Stimulated activated CD8-positive, alpha-beta memory T cell treated with anti-CD3 and anti-CD28 coated beads, Interleukin-4, amount 100 ng/mL, for 1 hour (primary cell): ENCODE measurements at places on chromosomes 7 and 10.

DNA sequence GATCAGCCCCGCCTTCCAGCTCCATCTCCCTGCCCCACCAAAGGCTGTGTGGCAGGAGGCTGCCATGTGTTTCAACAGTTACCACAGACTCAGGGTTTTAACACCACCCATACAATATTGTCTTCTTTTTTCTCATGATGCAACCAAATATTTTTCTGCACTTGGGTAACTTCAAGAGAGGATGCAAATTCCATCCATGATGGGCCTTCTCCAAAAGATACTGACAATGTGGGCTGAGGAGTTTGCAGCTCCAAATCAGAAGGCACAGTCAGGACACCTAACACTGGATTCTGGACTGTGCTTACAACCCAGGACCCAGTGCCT lies 347.9 kb downstream of the GRID1 start:
- DNase-seq, result no peak

- no peak for DNase-seq
Measured at GRCh38 chr10:9792181-9792580, 1225.5 kb upstream of the CELF2 start.

DNA sequence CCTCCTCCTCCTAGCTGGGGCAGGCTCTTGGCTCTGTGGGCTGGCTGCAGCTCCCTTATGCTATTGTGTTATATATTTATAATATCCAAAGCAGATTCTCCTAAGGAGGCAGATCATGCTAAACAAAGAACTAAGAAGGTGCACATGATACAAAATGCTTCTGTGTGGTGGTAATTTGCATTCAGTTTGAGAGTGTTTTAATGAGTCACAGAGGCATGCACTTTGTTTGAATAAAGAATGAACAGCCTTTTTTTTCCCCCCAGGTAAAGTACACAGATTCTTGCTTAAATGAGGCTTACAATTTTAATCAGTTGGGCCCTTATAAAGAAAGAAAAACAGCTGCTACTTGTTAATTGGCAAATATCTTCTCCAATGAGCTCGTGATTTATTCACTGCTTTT lies 95.0 kb downstream of the FANK1 start:
- no peak for DNase-seq

- no peak for DNase-seq
Measured at GRCh38 chr7:70325509-70326101, 727.3 kb downstream of the AUTS2 start.

- no peak for DNase-seq
Measured at GRCh38 chr7:23654508-23654907, 25.5 kb upstream of the FAM221A start.

- DNase-seq, result no peak
Measured at GRCh38 chr10:133215586-133215985, 14.4 kb upstream of the UTF1 start.

GRCh38 chr7:38000272-38000671 lies 79.8 kb downstream of the EPDR1 start:
- DNase-seq, result no peak

- no peak for DNase-seq
Measured at GRCh38 chr7:43313628-43314378, 201.4 kb downstream of the HECW1 start.

GRCh38 chr7:16637379-16637778 lies 8.2 kb downstream of the ANKMY2 start:
- DNase-seq, result no peak

GRCh38 chr7:157403646-157404401 lies 67.0 kb downstream of the DNAJB6 start:
- DNase-seq, result no peak

- DNase-seq, result no peak
Measured at GRCh38 chr10:72310241-72310633, 36.5 kb downstream of the DDIT4 start.

- no peak for DNase-seq
Measured at GRCh38 chr10:88104223-88104622, 240.8 kb downstream of the PTEN start.

- no peak for DNase-seq
Measured at GRCh38 chr7:135257-135653, 57.1 kb upstream of the FAM20C start.

DNA sequence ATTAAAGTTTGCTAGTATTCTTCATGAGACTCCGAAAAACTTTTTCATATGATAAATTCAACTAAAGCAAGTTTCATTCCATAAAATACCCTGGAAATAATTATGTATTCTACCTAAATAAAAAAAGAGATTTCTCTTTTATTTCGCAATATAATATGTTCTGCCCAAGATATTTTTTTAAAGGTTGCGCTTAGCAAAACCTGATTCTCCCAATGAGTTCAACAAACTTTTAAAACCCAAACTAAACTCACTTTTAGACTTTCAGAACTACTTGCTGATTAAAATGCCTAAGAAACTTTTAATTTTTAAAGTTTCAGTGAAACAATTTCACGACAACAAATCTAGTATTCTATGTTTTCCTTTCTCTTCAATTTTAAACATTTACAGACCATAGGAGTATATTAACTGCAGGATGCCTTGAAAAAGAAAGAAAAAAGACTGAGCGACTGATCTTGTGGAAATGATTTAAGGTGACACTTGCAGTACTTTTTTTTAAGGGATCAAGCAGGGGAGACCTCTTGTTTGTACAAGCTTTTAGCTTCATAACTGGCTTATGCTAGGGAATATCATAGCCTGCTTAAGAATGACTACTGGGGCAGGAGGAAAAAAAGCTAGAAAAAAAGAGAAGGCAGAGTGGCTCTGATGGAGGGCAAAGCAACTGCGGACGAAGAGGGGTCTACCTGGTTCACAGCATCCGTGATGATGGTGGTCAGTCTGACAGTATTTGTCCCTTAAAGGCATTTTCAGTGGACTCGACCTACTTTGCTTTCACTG lies 1.5 kb downstream of the ZNF800 start:
- DNase-seq, result no peak

- DNase-seq, result no peak
Measured at GRCh38 chr7:129041142-129042085, 13.5 kb downstream of the TNPO3 start.

GRCh38 chr7:7851381-7851780 lies 117.2 kb upstream of the GLCCI1 start:
- no peak for DNase-seq

DNA sequence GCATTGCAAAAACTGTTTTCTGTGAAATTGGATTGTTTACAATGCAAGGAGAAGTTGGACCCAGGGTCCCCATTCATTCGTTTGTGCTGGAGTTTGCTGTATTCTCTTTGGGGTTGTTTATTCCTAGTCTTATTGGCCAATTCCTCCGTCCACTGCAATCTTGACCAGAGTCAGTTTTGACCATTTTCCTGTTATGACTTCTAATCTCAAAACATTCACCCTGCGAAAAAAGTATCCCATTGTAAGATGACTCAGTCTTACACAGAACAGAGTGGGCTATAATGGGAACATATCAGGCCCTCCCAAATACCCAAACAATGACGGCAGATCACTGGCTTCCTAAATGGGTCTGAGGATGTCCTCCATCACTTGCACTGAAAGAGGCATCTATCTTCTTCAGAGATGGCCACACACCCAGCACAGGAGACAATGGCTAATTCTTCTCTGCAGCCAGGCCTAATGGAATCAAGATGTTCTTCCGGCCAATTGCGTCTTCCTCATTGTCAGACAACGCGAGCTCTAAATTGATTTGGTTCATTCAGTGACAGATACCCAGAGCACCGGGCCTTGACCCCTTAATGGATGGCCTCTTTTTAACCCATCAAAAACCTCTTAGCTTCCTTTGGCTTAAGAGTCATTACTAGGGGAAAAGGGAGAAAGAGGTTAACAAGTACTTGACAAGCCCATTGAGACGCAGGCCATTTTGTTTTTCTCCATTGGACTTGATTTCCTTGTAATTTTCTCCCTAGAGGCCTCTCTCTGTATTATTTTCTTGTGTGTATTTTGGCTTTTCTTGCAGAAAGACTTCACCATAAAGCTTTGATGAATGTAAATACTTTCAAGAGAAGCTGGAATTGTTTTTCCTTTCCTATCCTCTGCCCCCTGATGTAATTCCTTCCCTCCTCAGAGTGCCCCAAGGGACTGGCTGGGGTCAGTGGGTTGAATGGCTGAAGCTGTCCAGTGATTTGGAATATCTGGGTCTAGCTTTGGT lies 129.6 kb downstream of the PRPF18 start:
- no peak for DNase-seq

GRCh38 chr10:118590334-118590733 lies 5.1 kb downstream of the PRLHR start:
- no peak for DNase-seq

- no peak for DNase-seq
Measured at GRCh38 chr7:36309716-36310115, 79.9 kb upstream of the ANLN start.

GRCh38 chr7:151226560-151226874 lies 488 bp downstream of the ABCF2 start:
- DNase-seq, result no peak

DNA sequence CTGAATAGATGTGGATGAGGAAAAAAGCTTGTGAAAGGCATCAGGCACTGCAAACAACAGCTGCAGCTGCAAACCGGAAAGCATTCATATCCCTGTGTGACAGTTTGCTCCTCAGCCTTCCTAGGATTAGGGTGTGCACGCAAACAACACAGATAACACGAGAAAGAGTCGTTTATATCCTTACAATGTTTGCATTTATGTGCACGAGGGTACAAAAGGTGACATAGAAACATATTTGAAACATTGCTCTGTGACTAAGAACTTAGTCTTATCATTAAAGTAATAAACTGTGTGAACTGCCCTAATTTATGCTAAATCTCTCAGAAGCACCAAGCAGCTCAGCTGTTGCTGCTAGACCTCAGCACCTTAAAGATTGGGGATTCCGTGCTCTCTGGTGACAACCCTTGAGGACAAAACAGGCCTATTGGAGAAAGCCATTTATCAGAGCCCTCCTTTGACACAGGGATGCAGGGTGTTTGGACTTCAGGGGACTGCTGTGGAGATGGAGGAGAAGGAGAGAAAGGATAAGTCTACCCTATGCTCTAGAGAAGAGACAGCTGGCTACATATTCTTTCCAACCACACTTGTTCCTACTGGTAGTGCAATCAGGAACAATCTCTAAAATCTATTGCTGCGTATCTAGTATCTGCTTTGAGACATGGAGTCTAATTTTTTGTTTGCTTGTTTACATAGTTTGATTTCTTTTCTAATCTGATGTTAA lies 176.2 kb downstream of the GNAT3 start:
- no peak for DNase-seq

DNA sequence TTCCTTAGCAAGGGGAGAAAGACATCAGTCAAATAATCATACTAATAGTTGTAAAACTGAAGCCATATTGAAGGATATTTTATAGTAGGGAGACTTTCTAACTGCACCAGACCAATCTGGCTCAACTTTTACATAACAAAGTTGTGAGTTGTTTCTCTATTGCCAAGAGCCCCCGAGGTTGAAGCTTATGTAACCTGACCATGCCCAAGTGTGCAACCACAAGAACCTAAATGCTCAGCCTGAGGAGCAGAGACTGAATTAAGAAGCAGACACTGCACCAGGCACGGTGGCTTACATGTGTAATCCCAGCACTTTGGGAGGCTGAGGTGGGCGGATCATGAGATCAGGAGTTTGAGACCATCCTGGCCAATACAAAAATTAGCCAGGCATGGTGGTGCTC lies 77.3 kb upstream of the ARMC3 start:
- no peak for DNase-seq

- DNase-seq, result no peak
Measured at GRCh38 chr10:61140765-61141392, 196.9 kb upstream of the RHOBTB1 start.

GRCh38 chr7:36777062-36777461 lies 52.8 kb upstream of the AOAH start:
- DNase-seq, result no peak

DNA sequence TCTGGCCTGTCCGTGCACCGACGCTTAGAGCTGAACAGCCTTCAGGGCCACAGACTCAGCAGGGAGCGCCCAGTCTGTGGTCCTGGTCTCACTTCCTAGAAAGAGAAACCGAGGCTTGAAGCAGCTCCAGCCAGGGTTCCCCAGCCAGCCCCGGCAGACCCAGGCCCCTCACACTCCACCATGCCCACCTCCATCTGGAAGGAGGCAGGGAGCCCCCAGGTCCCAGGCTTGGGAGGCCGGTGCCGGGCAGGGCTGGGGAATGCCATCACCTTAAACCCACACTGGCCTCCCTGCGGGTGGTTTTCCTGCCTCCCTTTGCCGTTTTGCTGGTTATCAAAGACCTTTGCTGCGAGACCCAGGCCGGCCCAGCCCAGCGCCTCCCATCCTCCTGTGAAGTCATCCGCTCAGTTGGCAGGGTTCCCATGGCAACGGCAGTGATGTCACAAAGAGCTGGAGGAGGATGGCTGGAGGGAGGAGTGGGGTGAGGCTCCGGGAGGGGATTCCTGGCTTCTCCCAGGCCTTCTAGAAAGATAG lies 24.0 kb downstream of the ELFN1 start:
- DNase-seq, result no peak

- DNase-seq, result no peak
Measured at GRCh38 chr10:25465582-25466372, 291.0 kb downstream of the GPR158 start.

DNA sequence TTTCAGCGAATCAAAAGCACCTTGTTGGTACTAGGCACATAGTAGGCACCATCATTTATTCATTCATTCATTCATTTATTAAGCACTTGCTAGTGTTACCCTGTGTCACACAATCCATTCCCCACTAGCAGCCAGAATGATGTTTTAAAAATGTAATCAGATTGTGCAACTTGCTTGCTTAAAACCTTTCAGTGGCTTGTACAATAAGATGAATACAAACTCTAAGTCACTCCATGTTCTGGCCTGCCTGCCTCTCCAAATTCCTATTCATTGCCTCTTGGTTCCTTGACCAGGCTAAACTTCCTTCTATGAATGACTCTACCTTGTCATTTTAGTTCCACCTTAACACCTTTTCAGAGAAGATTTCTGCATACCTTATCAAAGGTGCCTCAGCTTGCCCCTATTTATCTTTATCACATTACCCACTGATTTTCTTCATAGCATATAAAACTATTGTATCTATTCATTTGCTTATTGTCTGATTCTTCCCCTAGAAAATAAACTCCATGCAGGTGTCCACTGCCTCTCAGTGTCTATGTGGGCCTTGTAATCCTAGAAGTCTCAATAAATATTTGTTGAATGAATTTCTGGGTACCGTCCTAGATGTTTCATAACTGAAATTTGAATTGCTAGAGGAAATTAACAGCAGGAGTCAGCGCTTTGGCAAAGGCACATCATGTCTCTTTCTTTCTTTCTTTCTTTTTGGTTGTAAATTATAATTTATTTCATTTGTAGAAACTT lies 169.5 kb downstream of the TMEM26 start:
- DNase-seq, result no peak

DNA sequence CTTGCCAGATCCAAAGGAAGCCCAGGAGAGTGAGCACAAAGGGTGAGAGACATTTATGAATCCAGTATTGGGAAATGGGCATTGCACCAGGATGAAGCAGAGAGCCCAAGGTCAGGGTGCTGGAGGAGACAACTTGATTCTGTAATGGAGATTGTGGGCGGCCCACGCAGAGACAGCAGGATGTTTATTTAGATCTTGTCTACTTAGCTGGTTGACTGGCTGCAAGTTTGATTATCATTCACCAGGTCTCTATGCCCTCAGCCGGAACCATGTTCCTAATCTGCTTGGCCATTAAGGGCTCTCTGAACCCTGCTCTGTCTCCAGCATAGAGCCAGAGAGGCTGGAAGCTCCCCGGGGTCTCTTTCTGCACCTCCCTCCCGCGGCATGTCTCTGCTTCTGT lies 188.7 kb downstream of the PLXNA4 start:
- no peak for DNase-seq

GRCh38 chr10:125007436-125007835 lies 65.5 kb downstream of the ZRANB1 start:
- no peak for DNase-seq
